ENCODE measurements at places on chromosomes 3 and 15.
A peak's percentile ranks its signal among the peaks of the same experiment; 100 is the strongest.

- no peak for DNase-seq
These were observed 104.4 kb downstream of the RPL22L1 start for GRCh38 chr3:170765419-170766078.

DNA sequence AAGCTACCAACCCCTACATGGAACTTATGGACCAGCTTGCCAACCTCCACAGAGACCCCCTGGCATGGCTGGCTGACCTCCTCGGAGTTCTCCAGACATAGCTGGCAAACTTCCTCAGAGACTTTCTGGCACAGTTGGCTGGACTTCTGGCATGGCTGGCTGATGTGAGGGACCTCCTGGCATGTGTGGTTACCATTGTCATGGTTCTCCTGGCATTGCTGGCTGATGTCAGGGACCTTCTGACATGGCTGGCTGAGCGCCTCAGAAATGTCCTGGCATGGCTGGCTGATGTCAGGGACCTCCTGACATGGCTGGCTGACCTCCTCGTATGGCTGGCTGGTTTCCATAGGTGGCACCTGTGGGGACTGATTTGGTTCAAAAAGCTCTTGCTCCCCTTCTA is 17.5 kb downstream of the MAP1A start:
- DNase-seq: no peak

DNA sequence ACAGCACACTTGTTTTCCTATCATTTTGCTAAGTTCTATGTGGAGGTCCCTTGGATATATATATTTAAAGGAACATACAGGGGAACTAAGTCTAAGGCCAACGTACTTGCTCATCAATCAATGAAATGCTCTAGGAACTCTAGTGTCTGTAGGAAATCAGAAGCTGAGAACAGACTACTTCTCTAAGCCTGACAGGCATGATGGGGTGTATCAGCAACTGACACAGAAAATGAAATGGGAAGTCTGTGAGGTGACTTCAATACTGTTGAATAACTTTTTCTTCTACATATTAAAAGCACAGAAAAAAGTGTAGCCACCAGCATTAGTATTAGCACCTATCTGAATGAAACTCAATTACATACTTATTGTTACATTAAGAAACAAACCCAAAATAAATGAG is 56.9 kb upstream of the CSPG5 start:
- no peak for DNase-seq

DNA sequence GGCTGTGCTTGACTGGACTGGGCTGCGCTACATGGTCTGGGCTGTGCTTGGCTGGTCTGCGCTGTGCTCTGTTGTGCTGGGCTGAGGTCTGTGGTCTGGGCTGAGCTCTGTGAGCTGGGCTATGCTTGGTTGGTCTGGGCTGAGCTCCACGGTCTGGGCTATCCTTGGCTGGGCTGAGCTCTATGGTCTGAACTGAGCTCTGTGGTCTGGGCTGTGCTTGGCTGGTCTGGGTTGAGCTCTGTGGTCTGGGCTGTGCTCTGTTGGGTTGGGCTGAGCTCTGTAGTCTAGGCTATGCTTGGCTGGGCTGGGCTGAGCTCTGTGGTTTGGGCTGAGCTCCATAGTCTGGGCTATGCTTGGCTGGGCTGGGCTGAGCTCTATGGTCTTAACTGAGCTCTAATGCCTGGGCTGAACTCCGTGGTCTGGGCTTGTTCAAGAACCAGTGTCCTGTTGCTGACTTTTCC is 92.0 kb downstream of the PLXNA1 start:
- no peak for DNase-seq

DNA sequence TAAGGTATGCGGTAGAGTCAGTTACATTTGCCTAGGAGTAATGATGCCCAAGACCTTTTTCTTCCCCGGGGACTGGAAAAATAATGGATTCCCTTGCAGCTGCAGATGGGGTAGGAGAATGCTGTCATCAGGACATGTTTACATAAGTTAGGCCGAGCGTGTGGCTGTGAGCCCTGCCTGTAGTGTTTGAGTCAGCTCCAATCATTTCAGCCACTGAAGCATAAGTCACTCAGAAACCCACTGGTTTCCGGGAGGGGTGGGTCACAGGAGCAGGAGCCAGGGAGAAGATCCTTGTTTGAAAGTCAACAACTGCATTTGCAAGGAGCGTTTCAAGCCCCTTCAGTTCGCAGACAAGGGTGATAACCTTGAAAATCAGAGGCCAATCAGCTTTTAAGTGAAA is 562.3 kb downstream of the MCTP2 start:
- DNase-seq: no peak

DNA sequence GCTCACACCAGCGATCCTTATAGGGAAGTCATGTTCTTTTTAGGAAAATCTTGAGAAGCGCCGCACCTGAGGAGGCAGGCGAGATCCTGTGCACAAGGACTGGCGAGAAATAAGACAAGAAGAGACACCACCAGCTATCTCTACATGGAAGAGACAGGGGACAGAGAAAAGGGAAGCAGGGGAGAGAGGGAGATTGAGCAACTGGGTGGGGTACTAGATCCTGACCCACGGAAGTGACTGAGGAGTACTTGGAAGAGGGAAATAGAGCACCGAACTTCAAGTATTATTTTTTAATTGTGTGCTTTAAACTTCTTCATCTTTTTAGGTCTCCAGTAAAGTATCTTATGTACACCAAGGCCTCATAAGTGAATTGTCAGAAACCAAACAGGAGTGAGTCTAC is 742.0 kb upstream of the LMCD1 start:
- no peak for DNase-seq

DNA sequence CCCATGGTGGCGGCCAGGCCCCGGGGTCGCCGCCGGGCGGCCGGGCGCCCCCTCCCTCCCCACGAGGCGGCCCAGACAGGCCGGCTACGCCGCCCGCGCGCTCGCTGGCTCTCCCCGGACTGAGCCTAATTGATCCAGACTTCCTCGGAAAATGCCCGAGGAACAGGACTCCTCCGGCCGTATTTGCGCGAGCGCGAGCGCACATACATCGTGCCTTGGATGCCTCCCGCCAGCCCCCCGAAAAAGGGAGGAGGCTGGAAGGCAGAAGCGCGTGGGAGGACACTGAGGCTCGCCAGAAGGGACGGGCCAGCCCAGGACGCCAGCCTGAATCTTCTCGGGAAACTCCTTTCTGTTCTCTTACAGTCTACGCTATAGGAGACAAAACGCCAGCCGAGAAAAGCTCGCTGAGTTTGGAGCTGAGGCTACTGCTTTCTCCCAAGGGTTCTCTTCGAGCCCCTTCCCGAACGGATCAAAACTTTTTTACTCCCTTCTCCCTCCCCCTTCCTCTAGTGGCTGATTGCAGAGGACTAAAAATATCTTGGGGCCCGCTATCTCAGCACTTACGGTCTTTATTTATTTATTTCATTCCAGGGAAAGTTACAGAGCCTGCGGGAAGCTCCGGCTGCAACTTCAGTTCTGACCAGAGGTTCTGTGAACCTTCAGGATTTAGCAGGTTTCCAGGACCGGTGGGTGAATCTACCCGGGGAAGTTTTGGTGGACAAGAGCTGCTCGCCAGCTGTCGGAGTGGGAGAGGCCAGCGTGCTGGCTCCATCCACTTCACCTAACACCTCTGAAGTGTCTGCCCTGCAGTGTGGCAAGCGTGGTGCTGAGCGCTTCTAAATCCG is at the start of gene PDZRN3:
TSS of gene PDZRN3 (minus strand) at position 121 of the 845 bp plus-strand sequence.
- no peak for DNase-seq

DNA sequence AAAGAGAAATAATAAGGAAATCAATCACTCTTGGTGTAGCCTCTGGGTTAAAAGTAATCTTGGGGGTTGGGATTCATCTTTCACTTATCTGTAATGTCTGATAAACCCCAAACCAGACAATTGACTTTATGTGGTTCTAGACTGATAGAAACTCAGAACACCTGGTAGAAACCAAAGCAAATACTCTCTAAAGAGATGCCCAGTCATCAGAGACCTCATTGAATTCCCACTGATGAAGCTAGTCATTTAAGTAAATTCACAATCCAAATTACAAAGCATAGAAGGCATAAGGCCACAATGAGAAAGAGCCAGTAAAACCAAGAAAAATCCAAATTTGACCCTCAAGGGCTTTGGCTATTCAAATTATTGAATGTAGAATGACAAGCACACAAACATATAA is 250.6 kb downstream of the MBNL1 start:
- no peak for DNase-seq

DNA sequence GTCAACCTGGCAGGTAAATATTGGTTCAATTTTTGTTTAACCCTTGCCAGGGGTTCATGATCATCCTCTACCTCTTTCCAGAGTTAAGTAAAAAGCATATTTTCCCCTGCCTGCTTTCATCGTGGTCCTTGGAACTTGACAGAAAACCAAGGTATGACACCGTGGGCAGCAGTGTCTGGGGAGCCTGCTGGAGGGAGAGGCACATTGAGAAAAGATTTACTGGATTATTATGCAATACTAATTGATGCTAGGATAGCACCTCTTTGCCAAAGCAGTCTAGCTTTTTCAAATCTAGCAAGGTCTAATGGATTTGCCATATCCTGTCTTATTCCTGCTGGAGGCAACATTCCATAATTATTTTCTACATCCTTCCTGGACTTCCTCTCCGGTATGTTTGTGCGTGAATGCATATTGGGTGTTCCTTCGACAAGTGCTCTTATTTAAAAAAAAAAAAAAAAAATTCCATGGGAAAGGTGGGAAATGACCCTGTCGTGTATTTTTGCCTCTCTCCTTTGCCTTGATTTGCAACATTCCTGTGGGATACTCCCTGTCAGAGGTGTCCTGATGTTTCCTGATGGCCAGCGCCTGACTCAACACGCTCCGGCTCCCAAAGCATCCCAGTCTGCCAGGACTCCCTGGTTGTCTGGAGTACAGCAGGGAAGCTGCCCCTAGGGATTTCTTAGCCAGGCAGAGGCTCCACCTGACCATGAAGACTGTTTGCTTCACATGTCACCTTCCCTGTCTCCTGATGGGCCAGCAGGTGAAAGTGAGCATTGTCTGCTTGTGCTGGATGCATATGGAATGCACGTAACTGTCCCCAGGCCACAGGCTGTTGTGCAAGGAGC is 6.3 kb downstream of the BHLHE40 start:
- DNase-seq: peak; percentile 37

GRCh38 chr3:186536883-186537844 is 7.0 kb downstream of the CRYGS start:
- no peak for DNase-seq

GRCh38 chr3:184172681-184173373 is 1.8 kb upstream of the AP2M1 start:
- DNase-seq: no peak

- DNase-seq: peak; percentile 34
These were observed 152.4 kb downstream of the AGBL1 start for GRCh38 chr15:86231864-86232721.

- DNase-seq: no peak
These were observed 448.6 kb upstream of the RASGRP1 start for GRCh38 chr15:39013262-39013661.

GRCh38 chr3:138397983-138398382 is 36.4 kb upstream of the ESYT3 start:
- DNase-seq: no peak

DNA sequence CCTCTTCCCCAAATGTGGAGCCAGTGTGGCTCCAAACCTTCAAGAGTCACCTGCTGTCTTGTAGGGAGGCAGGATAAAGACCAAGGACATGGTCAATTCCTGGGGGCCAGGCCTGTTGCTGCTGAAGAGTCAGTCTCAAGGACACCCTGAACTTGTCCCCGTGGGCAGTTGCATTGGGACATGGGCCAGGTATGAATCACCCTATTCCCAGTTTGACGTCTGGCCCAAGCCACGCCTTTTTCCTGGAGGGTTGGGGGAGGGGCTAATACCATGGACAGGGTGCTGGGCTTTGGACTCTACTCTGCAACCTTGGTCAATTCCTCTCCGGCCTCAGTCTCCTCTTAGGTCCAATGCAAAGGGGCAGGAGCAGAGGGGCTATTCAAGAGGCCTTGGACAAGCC is 10.4 kb downstream of the ATP2B2 start:
- DNase-seq: no peak

- DNase-seq: no peak
These were observed 4.4 kb upstream of the HHATL start for GRCh38 chr3:42706721-42707619.

DNA sequence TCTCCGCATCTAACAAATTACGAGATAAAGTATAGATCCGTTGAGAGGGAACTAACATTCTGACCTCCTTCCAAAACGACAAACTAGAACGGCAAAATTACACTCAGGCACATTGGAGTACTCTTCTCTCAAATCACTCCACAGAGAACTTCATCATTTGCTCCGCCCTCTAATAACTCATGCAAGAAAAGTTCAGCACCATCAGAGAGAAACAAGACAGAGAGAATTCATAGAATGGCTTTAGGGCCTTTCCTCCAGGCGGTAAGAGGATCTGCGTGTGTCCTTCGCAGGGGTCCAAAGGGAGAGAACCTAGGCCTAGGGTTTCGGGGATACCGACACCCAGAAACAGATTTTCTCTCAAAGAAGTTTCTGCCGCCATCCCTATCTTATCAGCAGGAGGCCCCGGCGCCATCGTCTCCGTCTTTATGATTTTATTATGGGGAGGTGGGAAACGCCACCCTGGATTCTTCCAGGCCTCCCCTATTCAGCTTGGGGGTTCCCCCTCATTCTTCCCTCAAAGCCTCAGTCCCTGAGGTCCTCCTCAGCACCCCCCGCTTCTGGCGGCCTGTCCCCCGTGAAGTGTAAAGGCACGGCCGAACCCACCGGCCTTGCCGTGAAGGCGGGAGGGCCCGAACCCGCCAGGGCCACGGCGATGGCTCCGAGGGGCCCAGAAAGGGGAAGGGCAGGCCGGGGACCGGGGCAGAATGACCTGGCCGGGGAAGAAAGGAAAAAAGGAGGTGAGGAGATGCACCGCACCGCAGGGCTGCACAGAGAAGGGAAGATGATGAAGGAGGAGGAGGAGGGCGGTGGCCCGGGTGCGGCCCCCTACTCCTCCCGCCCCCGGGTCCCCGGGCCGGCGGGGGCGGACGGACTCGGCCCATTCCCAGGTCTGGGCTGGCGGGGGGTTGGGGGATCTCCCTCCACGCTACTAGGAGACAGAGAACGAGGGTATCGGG is 768 bp downstream of the UBXN7 start:
- no peak for DNase-seq

All from activated CD4-positive, alpha-beta memory T cell treated with anti-CD3 and anti-CD28 coated beads for 36 hours (primary cell).